Activated T-helper 2 cell treated with anti-CD3 and anti-CD28 coated beads, Interferon-gamma antibody, Interleukin-2, Interleukin-4, amounts not matched to agents 10 μg/mL and 5 μg/mL and 100 μg/mL, durations not matched to agents 14 hours and 24 hours and 36 hours (primary cell): ENCODE measurements at places on chromosomes 2 and 18. TPM values are rescaled to one million over a fixed set of nuclear protein-coding genes. Genes with fewer than 3 reads are reported as not detected.

GLI2 gene
- total RNA-seq, result 0.07 TPM in 1 of 2 replicates, not detected in the other

NEDD4L gene
- total RNA-seq, result 5.1 and 6.2 TPM in 2 replicates

ARHGEF33 gene
- 0.25 TPM in 1 of 2 replicates, not detected in the other for total RNA-seq

LINC00305 gene
- total RNA-seq, result not detected in 2 replicates

NT5DC4 gene
- total RNA-seq, result not detected in 2 replicates

FBLN7 gene
- total RNA-seq, result 16.7 and 17.0 TPM in 2 replicates

GRCh38 chr18:7609617-7610016 is 42.5 kb downstream of the PTPRM start:
- no peak for DNase-seq

DNA sequence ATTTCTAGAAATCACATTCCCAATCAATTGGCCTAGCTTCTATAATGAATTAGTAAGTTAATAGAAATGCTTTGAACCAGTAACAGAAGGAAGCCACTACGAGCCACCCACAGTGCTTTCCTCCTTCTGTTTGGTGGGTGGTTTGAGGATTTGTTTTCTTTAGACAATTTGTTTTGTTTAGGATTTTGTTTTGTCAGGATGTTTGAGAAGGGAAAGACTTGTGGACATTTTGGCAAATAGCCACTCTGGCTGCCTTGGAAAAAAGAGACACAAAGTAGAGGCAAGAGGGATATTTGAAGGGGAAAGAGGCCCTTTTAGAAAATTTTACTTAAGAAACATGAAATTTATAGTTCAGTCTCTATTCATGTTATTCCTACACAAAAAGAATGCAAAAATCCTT is 47.7 kb downstream of the TANK start:
- no peak for DNase-seq

DNA sequence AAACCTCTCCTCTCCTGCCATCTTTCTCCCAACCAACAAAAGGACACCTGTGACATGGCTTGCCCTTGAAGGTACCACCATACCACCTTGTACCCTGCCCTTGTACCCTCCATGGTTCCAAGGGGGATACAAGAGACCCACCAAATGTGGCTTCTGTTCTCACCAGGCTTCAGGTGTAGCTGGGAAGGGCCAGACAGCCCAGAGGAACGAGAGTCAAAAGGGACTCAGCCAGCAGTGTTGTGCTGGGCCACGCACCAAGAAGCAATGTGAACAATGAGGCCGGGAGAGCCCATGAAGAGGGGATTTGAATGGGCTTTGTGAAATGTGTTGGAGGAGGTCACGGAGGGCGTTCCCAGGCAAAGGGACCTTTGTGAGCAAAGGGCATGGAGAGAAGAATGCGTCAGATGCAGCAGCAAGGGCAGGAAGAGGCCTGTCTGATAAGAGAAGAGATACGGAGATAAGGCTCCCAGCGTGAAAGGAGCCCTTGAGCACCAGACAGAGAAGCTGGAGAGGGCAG is 48.6 kb downstream of the PLB1 start:
- peak; percentile 16 for DNase-seq

- no peak for DNase-seq
Measured at GRCh38 chr2:106827158-106827557, 58.8 kb downstream of the ST6GAL2 start.

GRCh38 chr2:197672371-197672893 is 3.0 kb downstream of the RFTN2 start:
- no peak for DNase-seq

DNA sequence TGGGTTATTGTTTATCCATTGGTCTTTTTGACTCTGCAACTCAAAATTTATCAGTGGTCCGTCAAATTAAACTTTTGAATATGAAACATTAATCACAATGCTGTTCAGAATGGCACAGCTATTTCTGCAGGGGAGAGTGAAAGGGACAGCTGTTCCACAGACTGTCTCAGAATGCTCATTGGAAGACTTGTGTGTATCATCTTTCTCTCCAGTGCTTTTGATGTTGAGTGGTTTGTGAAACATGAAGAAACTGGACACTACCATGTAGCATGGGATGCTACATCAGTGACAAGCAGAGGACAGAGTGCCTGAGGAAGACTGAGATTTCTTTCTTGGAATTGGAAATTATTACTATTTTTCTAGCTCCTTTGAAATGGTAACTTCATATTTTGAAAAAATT is 115.7 kb downstream of the PLCL1 start:
- no peak for DNase-seq

DNA sequence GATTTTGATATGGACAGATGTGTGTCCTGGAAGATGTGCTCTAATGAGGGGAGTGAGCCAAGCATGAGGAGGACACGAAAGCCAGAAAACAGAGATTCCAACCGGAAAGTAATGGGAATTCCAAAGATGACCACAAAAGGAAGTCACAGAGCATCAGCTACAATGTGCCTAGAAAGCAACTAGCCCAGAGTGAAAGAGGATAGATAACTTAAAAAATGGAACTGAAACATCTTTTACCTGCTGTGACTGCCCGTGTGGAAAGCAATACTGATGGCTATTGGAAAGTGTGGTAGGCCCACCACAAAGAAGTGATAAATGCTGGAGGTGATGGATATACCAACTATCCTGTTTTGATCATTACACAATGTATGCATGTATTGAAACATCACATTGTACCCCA is 21.6 kb downstream of the DNMT3A start:
- no peak for DNase-seq

- DNase-seq, result no peak
Measured at GRCh38 chr18:51537487-51537886, 340.0 kb upstream of the MEX3C start.

- DNase-seq, result no peak
Measured at GRCh38 chr2:15942711-15943345, 2.5 kb downstream of the MYCN start.

DNA sequence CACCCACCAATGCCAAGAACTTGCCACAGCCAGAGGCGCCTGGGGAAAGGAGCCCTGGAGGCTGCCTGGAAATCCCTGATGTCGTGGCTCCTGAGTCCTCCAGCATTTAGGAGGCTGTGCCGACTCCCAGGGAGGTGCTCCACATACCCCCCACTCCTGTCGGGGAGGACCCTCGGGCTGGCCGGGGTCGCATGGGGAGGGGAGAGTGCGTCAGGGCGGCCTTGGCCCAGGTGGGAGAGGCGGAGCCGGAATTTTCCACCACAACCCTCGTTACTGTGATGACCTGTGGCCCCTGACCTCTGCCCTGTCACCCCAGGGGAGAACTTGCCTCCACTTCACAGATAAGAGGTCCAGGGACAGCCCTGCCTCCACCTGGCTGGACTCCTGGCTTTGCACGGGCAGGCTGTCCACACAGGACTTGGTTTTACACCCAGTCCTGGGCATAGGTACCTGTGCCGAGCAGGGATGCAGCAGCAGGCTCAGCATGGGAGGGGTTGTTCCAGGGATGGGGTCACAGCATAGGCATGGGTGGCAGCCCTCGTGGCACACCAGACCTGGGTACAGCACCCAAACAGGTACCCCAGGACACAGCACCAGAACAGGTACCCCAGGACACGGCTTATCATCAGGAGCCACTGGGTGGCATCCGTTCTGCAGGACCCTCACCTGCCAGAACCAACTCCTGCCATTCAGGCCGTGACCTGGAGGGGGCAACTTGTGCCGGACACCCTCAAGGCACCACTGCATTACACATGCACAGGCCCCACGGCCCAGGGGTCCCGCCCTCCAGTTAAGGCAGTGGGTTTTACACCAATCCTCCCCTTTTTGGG is 12.3 kb upstream of the AGXT start:
- no peak for DNase-seq

DNA sequence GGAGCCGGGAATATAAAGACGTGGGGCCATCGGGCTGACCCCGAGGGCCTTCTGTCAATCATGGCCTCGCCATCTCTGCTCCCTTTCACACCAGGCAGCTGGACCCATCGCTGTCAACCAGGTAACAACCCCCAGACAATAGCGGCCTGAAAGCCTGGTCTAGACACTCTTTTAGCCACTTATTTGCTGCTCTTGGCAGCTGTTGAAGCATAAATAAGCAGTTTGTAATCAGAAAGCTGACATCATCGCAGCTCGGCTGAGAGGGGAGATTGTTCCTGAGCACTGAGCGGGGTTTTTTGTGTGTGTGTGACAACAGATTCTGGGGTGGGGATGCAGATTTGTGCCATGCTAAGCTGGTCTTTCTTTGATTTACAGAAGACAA is 423.6 kb upstream of the POU3F3 start:
- no peak for DNase-seq

DNA sequence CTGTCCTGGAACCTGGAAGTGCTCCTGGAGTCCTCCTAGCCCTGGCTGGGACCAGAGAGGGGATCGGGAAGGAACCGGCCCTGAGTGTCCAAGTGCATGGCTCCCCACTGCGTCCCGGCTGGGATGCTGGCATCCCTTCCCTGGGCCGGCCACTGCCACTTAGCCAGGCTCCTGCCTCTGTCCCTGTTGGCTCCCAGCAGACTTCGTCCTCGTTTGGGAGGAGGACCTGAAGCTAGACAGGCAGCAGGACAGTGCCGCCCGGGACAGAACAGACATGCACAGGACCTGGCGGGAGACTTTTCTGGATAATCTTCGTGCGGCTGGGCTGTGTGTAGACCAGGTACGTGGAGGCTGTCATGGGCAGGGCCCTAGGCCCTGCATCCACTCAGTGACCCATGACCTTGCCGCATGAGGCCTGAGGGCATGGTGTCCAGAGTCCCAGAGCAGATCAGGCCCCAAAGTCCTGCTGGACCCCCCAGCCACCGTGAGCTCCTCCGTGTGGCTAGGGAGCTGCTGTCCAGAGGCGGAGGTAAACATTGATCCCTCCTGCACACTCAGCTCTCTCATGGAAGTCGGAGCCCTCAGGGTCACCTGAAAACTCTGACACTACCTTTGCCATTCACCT is 7.1 kb downstream of the ANO7 start:
- DNase-seq, result no peak
